A549 (cell line): ENCODE measurements at places on chromosomes 3 and 15.

DNA sequence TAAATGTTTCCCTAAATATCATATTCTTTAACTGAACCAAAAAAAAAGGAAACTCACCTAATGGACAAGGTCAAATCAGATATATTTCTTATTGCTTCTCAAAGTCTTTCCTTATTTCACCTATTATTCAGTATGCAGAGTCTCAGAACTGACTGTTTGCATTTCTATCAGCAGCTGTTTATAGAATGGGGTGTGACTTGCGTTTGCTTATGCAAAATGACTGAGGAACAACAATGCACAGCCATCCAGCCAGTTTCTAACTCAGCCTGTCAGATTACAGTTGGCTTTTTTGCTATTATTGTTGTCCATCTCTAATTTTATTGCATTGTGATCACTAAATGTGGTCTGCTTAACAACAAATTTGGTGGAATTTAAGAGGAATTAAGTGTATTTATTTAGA, 40.7 kb downstream of the RAB27A start:
- DNase-seq, result no peak

GRCh38 chr3:141764986-141765385, 1.8 kb downstream of the GRK7 start:
- DNase-seq, result no peak

DNA sequence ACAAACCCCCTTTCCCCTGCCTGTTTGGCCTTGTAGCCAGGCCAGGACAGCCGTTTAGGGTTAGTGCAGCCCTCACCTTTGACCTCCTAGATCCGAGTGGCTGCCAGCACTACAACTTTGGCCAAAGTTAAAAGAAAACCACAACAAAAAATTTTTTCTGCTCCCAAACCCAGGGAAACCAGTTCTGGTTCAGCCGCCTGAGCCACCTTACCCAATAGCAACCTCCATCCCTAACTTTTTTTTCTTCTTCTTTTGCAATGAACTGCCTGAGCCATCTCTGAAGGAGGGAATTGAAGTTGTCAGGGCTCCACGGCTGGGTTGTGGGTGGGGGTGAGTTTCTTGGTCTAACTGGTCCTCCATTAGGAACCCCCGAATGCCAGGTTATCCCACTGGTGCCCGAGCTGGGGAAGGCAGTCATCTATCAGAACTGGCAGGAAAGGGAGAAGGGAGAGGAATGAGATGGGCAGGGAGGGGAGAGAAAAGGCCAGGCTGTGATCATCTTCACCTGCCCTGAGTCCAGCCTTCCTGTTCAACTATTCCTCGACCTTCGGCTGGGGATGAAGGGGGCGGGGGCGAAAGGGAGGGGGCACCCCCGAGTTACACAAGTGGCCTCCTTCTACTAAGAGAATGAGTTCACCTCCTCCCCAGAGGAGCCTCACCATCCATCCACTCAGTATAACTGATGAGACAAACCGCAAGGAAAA, 6.2 kb upstream of the NR2F2 start:
- DNase-seq, result no peak

DNA sequence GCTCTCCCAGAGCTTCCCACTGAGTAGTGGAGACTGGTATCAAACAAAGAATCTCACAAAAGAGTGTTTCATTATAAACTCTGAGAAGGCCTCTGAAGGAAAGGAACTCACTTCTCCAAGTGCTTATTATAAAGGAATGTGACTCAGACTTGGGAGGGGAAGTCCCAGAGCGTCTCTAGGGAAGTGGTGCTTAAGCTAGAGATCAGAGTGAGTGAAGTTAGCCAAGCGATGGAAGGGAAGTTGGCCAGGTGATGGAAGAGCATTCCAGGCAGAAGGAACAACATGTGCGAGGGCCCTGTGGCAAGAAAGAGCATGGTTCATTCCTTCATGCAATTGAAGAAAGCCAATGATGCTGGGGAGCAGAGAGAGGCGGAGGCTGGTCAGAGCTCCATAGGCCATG, 2.3 kb downstream of the XYLB start:
- no peak for DNase-seq

GRCh38 chr3:47613722-47614121, 35.1 kb upstream of the CSPG5 start:
- no peak for DNase-seq

- no peak for DNase-seq
Measured at GRCh38 chr3:12198301-12198700, 39.6 kb upstream of the TIMP4 start.

DNA sequence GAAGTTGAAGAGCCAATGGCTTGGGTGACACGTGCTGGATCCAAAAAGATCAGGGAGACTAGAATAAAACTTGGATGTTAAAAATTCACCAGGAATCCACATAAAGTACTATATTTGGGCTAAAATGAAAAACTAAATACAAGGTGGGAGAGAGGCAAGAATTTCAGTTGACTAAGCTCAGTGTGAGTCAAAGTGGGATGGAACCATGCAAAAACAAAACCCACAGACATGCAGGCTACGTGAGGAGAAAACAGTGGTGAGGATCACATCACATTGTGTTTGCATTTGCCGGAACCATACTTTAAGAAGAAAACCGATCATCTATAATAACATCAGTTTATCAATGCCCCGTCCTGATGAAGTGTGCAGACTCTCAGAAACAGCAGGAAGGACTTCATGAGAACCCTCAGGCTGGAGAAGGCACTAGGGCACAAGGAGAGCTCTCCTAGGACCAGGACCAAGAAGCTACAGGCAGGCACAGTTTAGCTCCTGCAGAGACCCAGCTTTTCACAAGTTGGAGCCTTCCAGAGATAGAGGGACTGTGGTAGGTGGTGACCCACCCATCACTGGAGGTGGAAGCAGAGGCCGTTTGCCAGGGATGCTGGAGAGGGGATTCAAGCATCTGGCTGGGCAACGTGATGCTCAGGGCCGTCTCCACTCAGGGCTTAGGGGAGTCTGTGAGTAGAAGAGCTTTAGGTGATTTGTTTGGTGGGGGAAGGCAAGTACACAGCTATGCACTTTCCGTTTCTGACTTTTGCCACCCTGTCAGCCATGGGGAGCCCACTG, 29.0 kb upstream of the NR2E3 start:
- no peak for DNase-seq

- peak; percentile 69 for DNase-seq
Measured at GRCh38 chr3:186783731-186784515, 546 bp downstream of the EIF4A2 start.

DNA sequence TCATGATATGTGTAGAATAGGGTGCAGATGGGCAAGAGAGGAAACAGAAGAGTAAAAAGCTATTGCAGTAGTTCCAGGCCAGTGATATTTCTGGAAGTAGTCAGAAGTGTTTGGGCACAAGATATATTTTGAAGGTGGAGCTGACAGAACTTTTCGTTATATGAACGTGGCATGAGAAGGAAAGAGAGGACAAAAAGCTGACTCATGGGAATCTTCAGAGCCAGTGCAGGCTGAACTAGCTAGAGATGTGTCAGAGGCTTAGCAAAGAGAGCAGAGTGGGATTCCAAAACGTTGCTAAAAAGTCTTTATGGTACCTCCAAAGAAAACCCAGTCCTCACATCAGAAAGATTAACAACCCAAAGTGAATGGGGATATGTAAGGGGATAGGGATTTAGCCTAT, 28.7 kb downstream of the TRIM69 start:
- DNase-seq, result no peak
